Stromal cell of bone marrow (primary cell): ENCODE measurements at places on chromosomes 16 and 17.
A peak's percentile ranks its signal among the peaks of the same experiment; 100 is the strongest.

DNA sequence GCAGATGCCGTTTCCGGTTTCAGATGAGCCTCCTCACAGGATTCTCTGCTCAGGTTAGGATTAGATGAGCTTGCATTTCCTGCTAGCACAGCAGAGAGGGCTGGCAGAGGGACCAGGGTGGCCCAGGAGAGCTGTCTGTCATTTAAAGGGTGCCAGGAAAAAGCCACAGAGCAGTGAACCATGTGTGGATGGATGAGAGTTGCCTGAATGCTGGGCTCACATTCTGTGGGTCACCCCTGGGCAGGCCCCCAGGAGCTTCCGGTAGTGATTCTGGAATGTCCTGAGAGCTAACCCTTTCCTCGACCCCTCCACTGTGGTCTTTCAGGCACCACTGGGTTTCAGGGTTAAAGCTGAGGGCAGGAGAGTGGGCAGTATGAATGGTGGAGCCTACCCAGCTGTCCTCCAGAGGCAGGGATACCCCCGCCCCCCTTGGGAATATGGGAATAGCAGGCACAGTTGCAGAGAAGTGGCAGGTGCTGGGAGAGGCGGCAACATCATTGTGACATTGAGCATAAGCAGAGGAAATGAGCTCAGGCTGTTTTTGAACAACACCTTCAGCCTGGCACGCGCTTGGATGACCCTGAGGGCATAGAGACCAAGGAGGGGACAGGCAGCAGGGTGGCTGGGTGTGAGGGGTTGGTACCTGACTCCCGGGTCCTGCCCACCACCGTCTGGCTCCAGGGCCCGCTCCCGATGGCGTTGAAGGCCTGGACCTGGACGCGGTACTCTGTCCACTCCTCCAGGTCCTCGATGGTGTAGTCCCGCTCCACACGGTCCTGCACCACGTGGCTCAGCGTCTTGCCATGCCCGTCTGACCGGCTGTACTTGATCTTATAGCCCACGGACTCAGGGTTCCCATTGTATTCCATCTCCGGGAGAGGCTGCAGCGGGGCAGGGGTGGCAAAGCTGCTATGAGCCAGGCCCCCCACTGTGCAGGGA is 83.0 kb upstream of the CDC42EP4 start:
- DNase-seq = no peak

- no peak for DNase-seq
Measured at GRCh38 chr17:73320601-73321264, 8.9 kb upstream of the CDC42EP4 start.

GRCh38 chr17:77464988-77465357 is 324.2 kb downstream of the SEC14L1 start:
- DNase-seq = no peak

- DNase-seq = no peak
Measured at GRCh38 chr17:27945333-27945616, 52.1 kb upstream of the LYRM9 start.

- no peak for DNase-seq
Measured at GRCh38 chr17:68305142-68305541, 13.8 kb downstream of the ARSG start.

GRCh38 chr17:42459256-42459800 is 650 bp downstream of the ATP6V0A1 start:
- DNase-seq = no peak

GRCh38 chr17:15453782-15454181 is 13.6 kb downstream of the CDRT4 start:
- DNase-seq = no peak

DNA sequence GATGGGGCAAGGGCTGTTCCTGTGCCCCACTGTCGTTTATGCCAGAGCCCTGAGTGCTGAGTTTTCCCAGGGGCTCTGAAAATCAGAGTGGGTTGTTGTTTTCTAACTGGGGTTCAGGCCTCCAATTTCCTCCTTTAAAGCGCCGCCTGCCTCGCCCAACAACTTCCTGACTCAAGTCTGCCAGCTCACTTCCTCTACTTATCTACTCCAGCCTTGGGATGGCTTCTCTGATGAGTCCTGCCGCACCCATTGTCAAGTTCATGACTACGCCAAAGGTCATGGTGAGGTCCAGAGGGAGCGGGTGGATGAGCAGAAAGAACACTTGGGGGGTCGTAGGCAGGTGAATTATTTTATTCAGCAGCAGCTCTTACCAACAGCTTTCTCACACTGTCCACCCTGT is 104.7 kb downstream of the UTP18 start:
- no peak for DNase-seq

GRCh38 chr17:21385281-21385845 is 9.2 kb downstream of the KCNJ12 start:
- DNase-seq = no peak

- no peak for DNase-seq
Measured at GRCh38 chr17:73792994-73793393, 148.7 kb upstream of the SDK2 start.

DNA sequence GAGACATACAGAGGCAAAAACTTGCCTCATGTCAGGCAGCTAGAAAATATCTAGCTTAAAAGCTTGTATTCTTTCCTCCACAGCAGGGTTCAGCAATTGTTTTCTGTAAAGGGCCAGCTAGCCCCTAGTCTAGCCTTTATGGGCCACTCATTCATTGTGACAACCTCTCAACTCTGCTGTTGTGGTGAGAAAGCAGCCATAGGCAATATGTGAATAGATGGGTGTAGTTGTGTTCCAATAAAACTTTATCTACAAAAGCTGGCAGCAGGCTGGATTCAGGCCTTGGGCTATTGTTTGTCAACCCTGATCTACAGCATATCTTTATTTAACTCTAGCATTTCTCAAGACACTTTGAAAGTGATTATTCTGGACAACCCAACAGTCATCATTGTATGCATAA is 46.4 kb upstream of the CDYL2 start:
- DNase-seq = no peak

GRCh38 chr17:75301502-75302206 is 12.4 kb upstream of the SLC25A19 start:
- DNase-seq = no peak

GRCh38 chr17:57726838-57727237 is 18.3 kb downstream of the CCDC182 start:
- no peak for DNase-seq

GRCh38 chr17:6831661-6832263 is at the start of gene TEKT1:
Gene TEKT1, minus strand, starts transcription at chr17:6831729. Its CDS starts 1,353 bp downstream, at chr17:6830376.
- DNase-seq = peak; percentile 64

GRCh38 chr17:4899341-4900230 is at the start of gene C17orf107:
Gene C17orf107, plus strand, starts transcription at chr17:4899536. Its CDS starts 227 bp downstream, at chr17:4899763.
- peak; percentile 36 for DNase-seq

- no peak for DNase-seq
Measured at GRCh38 chr16:67534431-67534830, 5.8 kb downstream of the RIPOR1 start.

GRCh38 chr16:67989322-67990017 is 9.2 kb upstream of the DPEP3 start:
- no peak for DNase-seq

- DNase-seq = no peak
Measured at GRCh38 chr17:50079334-50080095, 15.6 kb upstream of the PDK2 start.

DNA sequence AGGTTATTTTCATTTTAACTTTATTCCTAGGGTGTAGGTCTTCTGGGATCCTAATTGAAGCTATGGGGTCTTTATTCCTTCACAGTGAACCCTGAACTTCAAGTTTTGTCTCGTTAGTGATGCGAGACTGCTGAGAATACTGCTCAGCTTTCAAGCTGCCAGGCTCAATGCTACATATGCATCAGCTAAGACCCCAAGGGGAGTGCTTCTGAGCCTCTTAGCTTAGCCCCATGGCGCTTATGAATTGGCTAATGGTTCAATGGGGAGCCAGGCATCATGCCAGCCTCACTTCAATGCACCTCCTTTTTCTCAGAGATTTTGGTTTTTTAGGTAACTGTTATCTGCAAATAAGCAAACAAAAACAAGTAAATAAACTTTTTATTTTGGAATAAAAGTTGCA is 94.1 kb upstream of the SIAH1 start:
- DNase-seq = no peak

- DNase-seq = no peak
Measured at GRCh38 chr17:53721101-53721500, 101.6 kb upstream of the KIF2B start.

DNA sequence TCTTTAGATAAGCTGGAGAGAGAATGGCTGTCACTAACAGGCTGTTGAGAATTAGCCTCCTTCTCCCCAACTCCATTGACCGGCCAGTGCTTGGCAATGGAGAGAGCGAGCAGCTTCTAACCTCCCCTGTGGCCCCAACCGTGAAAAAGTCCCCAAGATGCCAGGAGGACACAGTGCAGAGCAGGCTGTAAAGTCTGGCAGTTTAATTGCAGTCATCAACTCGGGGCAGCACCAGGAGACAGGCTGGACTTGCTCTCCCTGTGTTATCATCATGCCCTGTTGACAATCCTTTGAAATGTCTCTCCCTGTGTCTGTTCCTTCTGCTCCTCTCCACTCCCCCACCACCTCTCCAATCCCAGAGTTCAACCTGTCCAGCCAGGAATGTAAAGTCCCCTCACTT is 705 bp upstream of the CDRT4 start:
- no peak for DNase-seq

GRCh38 chr16:77290451-77291115 is 91.4 kb downstream of the SYCE1L start:
- DNase-seq = peak; percentile 65

GRCh38 chr16:89324056-89325010 is 106.8 kb downstream of the ZNF778 start:
- DNase-seq = peak; percentile 77

GRCh38 chr16:89343501-89344457 is 126.3 kb downstream of the ZNF778 start:
- DNase-seq = no peak

DNA sequence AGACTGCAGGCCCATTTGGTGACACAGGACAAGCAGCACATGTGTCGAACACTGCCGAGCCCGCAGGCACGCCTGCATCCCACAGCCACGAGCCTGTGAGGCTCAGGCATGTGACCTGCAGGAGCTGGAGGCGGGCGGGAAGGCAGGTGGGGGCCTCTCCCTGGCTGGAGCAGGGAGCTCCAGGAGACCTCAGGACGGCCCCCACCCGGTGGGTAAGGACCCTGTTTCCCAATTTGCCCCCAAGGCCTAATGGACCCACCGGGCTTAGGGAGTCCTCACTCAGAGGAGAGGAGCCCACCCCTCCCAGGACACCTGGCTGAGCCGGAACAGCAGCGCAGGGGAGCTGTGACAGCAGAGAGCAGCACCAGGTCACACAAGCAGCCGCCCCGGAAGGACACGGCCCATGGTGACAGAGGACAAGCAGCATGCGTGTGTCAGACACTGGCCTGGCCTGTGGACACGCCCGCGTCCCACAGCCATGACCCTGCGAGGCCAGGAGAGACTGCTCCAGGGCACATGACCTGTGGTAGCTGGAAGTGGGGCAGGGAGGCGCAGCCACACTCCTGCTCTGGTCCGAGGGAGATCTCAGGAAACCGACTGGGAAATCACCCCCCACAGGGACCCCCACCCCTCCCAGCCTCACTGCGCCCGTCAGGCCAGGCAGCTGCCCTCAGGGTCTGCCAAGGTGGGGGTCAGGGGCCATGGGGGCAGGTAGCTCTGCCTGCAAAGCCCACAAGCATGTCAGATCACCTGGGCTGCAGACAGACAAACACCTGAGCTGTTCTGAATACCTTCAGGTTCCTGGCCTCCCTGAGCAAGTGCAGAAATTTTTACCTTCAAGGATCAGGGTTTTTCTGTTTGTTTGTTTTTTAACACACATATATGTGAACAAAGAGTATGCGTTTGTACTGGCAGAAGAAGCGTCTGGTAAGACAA is 2.4 kb downstream of the SPSB3 start:
- no peak for DNase-seq

- DNase-seq = no peak
Measured at GRCh38 chr16:78446486-78446885, 347.0 kb downstream of the WWOX start.

- DNase-seq = no peak
Measured at GRCh38 chr16:3131755-3132377, 3.0 kb upstream of the ZNF213 start.

GRCh38 chr16:67995423-67995822 is 3.9 kb downstream of the DPEP2 start:
- DNase-seq = no peak

GRCh38 chr17:63425483-63425882 is 20.6 kb downstream of the CYB561 start:
- DNase-seq = peak; percentile 70

GRCh38 chr16:66057057-66057456 is 309.4 kb upstream of the CDH5 start:
- no peak for DNase-seq

DNA sequence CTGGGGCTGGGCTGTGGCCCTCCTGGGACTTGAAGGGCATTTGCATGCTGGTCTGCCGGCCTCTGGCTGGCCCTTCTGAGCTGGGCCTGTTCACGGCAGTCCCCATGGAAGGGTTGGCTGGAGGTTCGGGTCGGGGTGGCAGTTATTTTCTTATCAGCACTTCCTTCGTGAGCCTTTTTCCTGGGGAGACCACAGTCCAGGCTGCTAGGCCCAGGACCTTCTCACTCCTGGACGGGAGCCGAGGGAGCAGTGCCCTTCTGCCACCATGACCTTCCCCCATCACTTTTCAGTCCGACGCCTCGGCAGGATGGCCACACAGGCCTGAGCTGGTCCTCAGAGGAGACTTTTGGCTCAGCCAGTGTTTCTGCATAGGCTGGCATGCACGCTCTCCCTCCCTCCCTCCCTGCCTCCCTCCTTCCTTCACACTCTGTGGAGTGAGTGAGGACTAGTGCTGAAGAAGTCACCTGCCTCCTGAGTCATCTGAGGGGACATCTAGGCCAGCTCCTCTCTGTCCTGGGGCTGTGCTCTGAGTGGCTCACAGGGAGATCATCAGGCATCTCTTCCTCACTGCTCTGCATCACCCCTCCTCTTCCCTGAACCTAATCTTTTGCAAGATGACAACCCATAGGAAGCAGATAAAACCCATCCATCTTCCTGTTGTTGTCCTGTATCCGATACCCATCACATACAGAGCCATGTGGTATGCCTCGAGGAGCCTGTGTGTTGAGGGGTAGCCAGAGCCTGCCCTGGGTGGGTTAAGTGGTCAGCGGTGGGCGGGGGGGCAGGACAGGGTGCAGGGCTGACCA is 109.7 kb downstream of the RAP1GAP2 start:
- DNase-seq = no peak

DNA sequence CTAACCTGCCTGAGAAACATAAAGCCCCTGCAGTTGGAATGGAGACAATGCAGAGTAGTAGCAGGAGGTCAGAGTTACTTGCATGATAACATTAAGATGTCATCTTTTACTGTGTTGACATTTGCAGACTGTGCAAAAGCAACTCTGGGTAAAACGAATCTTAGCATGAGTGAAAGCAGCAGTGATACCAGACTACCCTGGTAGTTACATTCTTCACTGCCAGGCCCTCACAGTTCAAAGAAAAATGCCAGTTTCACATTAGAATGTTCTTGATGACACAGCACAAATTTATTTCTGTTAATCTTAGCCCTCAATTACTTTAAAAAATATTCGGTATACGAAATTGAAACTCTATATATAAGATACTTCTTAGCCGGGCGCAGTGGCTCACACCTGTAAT is 12.2 kb downstream of the MPHOSPH6 start:
- DNase-seq = no peak

DNA sequence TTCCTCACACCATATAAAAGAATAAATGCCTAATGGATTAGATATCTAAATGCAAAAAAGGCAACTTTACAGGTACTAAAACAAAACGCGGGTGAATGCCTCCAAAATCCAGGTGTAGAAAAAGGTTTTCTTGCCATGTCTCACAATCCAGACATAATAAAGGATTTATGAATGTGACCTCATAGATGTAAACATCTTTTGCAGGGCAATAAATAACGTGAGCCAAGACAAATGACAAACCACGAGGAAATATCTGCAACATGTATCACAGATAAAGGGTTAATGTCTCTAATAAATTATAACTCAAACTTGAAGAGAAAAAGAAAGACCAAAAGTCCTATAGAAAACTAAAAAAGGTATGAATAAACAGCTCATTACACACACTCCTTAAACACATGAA is 180.7 kb downstream of the PARN start:
- DNase-seq = no peak
